ENCODE measurements at places on chromosomes 13 and 19.

DNA sequence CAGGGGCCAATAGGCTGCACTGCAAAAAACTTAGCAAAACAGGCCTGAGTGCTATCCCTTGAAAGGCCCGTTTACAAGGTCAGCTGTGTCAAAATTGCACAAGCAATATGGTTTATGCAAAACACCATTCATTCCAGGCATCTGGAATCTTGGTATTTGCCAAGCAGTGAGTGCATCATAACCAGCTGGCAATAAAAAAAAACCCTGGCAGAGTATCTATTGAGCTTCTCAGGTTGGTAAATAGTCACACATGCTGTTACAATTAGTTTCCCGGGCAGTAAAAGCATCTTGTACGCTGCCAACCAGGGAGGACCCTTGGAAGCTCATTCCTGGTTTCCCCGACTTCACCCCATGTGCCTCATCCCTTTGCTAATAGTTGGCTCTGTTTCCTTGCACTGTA, 21.3 kb downstream of the ZNF77 start:
- no peak for DNase-seq

DNA sequence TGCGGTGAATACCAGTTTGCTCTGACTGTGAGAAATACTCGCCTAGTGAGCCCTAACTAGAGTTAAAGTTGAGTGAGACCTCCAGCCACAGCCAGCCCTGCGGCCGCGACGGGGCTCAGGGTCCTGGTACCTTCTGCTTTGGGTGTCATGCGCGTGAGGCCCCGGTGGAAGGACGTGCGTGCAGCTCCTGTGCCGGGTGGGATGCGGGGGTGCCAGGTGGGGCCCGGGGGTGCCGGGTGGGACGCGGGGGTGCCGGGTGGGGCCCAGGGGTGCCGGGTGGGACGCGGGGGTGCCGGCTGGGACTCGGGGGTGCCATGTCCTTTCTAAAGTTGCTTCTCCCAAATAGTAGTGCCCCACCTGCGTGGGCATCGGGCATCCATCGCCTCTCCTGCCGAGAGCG, 8.5 kb upstream of the TMPRSS9 start:
- DNase-seq = no peak

- no peak for DNase-seq
These were observed 30.8 kb downstream of the SMARCA4 start for GRCh38 chr19:10991521-10992081.

DNA sequence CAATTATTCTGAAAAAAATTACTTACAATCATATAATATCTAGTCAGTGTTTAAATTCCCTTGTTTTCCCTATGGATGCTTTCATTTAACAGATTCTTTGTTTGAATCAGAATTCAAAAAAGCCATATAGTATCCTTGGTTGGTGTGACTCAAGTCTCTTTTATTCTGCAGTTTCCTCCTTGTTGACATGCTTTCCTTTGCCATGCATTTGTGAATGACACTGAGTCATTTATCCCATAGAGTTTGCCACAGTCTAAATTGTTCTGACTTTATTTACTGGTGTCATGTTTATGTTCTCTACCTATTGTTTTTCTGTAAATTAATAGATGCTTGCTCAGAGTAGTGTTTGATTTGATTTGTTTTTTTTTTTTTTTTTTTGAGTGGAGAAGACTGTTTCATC, 893.8 kb upstream of the SLC10A2 start:
- DNase-seq = no peak

GRCh38 chr19:55053735-55054134, 9.2 kb downstream of the RDH13 start:
- no peak for DNase-seq

GRCh38 chr13:50927701-50928100, 18.1 kb downstream of the RNASEH2B start:
- DNase-seq = no peak

DNA sequence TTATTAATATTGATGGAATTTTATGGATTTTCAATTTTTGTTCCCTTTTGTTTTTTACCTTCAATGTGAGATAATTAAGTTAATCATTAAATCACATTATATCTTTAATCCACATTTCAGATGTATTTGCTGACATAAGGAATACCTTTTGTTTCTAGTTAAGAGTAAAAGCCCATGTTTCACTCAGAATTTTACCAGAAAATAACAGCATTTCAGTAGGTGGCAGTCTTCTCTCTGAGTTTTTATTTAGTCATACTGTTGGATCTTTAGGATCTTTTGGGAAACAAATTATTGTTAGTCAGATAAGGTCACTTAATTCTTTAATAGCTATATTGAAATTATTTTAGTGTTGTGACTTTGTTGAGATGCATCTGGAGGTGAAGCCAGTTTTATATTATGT, 67.9 kb downstream of the NDFIP2 start:
- no peak for DNase-seq

DNA sequence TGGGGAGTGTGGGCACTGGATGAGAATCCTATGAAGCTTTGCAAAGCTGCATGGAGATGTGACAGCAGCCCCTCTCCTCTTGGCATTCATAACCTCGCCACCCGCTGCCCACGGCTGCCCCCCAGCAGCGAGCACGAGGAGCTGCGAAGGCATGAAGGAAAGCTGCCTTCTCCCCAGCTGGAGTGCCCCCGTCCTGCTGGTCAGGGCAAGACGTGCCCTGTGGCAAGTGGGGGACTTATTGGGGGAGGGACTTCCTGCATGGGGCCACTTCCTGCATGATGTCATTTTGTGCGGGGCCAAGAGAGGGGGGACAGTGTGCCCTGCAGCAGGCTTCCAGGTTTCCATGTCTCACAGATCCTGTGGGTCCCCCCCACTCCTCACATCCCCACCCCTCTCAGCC, 85.9 kb downstream of the TSHZ3 start:
- DNase-seq = no peak

DNA sequence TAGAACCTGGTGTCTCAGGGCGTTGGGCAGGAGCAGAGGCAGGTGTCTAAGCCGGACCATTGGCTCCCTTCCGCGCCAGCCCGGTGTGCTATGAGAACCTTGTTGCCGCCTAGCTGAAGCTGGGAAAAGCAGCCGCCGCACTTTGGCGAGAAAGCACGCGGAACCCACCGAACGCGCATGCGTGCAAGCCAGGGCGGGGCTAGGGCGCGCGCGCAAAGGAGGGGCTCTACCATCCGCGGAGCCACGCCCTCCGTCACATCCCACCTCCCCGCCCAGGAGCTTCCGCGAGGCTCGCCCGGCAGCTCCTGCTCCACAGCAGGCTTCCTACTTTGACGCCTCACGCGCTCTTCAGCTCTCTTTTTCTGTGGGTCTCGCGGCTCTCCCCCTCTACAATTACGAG, 51.3 kb downstream of the WDR87 start:
- no peak for DNase-seq

DNA sequence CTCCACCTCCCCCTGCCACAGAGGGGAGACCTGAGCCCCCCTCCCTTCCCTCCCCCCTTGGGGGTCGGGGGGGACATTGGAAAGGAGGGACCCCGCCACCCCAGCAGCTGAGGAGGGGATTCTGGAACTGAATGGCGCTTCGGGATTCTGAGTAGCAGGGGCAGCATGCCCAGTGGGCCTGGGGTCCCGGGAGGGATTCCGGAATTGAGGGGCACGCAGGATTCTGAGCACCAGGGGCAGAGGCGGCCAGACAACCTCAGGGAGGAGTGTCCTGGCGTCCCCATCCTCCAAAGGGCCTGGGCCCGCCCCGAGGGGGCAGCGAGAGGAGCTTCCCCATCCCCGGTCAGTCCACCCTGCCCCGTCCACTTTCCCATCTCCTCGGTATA, 2.4 kb upstream of the APOE start:
- no peak for DNase-seq

- DNase-seq = no peak
These were observed 542 bp downstream of the CACNG7 start for GRCh38 chr19:53909471-53910169.
